Activated naive CD8-positive, alpha-beta T cell treated with anti-CD3 and anti-CD28 coated beads for 36 hours (primary cell): ENCODE measurements at places on chromosomes 5 and 9. TPM values are rescaled to one million over a fixed set of nuclear protein-coding genes. Genes with fewer than 3 reads are reported as not detected.

The EIF4E1B gene
- total RNA-seq, result not detected

DNA sequence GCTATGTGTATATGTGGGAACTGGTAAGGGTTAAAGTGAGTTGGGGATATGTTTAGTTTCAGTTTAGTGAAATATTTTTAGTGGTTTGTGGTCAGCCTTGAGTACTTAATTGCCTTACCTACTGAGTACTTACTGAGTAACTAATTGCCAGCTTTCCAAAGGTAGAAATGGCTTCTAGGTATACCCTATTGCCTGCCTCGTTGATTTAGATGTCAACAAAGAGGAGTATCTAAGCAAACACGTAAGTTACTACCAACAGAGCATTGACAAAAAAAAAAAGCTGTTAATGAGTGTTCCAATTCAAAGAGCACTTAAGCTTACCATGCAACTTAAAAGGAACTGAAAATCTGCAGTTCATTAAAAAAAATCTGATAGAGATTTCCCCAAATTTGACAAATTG is 8.8 kb downstream of the ATP10B start:
- no peak for DNase-seq

The GPRIN1 gene
- 1.5 TPM for total RNA-seq

DNA sequence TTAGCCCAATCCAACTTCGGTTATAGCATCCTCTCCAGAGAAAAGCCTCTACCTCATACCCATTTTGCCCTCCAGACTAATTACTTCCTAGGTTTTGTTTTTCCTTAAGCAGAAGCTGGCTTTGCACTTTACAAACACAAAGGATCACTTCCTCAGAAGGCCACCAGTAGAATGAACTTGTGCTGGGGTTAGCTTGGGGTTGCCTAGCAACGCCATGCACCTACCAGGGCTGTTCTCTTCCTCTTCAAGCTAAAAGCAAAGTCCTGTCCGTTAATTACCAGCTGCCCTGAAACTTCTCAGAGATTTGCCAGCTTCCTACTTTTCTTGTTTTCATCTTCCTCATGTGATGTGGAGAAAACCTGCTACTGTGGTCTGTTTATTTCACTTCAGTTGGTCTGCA is 132.0 kb upstream of the WWC1 start:
- no peak for DNase-seq

The B4GALT1 gene
- total RNA-seq, result 33.5 TPM

The NTRK2 gene
- not detected for total RNA-seq

- DNase-seq, result no peak
These were observed 99.4 kb downstream of the DRD1 start for GRCh38 chr5:175344331-175345195.

DNA sequence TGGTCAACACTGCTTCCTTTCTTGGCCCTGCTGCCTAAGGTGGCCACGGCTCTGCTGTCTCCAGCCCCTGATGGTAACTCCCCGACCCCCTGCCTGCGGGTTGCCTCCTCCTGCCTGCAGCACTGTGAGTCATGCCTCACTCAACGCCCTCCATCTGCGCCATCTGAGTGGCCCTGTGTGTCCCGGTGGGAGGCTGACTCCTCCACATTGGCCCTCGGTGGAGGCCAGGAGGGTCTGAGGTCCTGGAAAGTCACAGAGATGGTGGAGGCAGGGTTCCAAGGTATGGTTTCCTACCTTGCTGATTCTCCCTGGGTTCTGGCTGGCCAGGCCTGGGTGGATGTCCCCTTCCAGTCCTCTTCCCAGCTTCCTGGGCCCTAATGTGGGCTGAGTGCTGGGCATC is 64.5 kb upstream of the ADAMTS2 start:
- DNase-seq, result no peak

- no peak for DNase-seq
These were observed 120.4 kb upstream of the OSMR start for GRCh38 chr5:38725371-38725865.

- DNase-seq, result no peak
These were observed 150.2 kb upstream of the KLF9 start for GRCh38 chr9:70564468-70565335.

- no peak for DNase-seq
These were observed 35.5 kb downstream of the ADAM19 start for GRCh38 chr5:157540124-157540523.

The EPB41L4A gene
- not detected for total RNA-seq

DNA sequence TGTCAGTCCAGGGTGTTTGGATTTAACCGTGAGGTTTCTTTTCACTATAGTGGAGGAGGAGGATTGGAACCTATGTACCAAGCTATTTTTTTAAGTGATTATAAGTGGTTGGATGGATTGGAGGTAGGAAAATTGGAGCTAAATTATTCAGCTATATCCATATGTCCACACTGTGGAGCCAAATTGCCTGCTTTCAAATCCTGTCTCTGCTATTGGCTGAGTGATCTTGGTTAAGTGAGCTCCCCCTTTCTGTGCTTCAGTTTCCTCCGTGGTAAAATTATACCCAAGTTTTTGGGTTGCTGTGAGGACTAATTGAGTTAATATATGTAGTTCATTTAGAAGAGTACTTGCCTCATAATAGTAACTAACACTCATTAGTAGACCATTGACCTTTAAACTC is 2.5 kb downstream of the CENPP start:
- DNase-seq, result no peak

The GARNL3 gene
- total RNA-seq, result 2.0 TPM

DNA sequence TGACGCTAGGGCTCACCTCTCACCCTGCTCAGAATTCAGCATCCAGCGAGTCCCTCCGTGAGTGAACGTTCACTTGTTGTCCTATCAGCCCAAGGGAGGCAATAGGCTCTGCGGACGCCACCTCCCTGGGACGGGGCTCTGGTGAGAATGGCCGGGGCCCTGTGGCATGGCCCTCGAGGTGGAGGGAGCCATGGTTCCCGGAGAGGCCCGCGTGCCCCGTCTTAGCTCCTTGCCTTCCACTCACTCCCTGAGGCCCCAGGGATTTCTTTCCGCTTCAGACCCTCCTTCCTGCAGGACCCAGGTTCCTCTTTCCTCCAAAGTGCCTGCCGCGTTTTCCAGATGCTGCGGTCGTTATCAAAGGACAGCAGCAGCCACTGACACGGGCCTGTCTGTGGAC is 21.5 kb downstream of the EXOC3 start:
- no peak for DNase-seq

The INSL6 gene
- total RNA-seq, result not detected
